ENCODE measurements at places on chromosomes 3 and 15.

DNA sequence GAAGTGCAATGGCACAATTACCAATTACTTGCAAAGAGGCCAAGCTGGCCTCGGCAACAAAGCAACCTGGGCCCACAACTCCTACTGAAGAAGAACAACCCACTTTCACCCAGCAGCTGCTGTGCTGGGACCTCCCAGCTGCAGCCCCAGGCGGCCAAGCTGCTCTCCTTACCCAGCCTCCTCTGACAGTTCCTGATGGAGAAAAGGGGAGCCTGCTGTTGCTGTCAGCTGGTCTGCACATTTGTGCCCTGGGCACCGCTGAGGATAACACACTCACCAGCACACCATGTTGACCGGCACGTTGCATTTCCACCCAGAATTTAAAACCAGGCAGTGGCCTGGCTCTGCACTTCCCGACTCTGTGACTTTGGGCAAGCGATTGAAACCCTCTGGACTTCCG lies 33.6 kb downstream of the SSUH2 start:
- DNase-seq: no peak

DNA sequence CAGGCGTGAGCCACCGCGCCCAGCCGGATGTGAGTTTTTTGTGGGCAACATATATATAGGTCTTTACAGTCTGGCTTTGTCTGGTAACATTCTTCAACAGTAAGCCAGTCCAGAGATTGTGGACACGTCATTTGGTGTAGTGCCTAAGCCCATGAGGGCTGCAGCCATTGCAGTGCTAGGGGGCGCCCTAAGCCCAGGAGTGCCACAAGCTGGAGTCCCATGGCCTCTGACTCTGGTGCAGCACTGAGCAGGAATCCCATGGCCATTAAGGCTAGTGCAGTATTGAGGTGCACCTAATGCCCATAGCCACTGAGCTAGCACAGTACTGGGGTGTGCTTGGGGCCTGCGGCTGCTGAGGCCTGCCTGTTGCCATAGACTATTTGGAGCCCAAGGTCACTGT lies 136.4 kb upstream of the NDN start:
- no peak for DNase-seq

- no peak for DNase-seq
These were observed 157.7 kb upstream of the PROK2 start for GRCh38 chr3:71942432-71943187.

- no peak for DNase-seq
These were observed 37.2 kb downstream of the PSTPIP1 start for GRCh38 chr15:77032052-77032646.

DNA sequence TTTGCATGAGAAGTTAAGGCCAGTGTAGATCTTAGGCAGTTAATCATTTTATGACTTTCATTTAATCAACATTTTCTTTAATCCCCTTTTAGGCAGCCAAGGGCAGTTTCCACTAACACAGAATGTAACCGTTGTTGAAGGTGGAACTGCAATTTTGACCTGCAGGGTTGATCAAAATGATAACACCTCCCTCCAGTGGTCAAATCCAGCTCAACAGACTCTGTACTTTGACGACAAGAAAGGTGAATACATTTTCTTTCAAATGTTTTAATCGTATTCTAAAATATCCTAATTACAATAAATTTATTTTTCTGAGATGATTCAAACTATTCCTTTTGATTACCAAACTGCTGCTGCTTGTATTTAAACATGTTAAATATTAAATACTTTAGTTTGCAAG lies 843.2 kb downstream of the CADM2 start:
- no peak for DNase-seq

GRCh38 chr3:195057716-195058115 lies 213.2 kb downstream of the XXYLT1 start:
- no peak for DNase-seq

- DNase-seq: no peak
These were observed 246.4 kb upstream of the TPRG1 start for GRCh38 chr3:188925376-188925775.

GRCh38 chr3:37694284-37694675 lies 167.4 kb upstream of the CTDSPL start:
- DNase-seq: no peak

DNA sequence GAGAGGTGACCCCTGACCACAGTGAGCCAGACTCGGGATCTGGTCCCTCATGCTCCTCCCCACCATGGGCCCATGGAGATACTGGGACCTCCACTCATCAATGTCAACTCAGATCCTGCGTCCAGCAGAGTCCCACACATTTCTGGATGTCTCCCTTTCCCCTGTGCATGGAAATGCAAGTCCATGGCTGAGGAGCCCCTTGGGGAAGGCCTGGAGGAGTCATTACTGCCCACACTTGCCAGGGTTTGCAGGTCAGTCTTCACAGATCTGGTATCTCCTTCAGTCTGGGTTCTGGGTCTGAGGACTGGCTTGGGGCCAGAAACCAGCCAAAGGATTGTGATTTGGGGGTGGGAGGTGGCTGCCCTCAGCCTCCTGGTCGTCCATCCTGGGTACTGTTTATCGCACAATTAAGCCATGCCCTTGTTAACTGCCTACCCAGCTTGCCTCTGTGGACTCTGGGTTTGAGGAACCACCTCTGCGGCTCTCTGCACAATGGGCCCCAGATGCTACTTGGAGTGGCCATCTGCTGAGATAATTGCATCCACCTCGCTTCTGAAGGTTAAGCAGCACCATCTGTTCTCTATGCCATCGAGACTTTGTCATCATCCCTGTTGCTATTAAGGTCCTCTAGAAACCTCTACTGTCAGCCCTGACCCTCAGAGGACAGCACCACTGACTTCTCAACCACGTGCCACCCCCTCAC lies 49.9 kb upstream of the KLF13 start:
- DNase-seq: no peak

- DNase-seq: no peak
These were observed 7.9 kb downstream of the SCN5A start for GRCh38 chr3:38641461-38642110.

- DNase-seq: no peak
These were observed 469.4 kb upstream of the ROBO2 start for GRCh38 chr3:76570436-76571057.

DNA sequence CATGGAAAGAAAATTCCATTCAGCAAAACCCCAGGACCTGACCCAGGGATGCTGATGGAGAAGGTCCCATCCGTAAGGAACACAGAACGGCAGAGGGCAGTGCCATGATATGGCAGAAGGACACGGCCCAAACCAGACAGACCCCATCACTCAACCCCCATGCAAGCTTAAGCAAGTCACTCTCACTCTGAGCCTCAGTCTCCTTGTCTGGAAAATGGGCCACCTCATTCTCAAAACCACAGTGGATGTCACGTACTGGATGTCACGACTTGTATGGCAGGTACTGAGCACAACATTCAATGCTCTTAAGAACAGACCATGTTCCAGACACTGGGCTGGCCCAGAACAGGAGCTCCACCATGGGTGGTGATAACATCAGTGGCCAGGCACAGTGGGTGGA lies 90.4 kb downstream of the NUP210 start:
- DNase-seq: no peak

DNA sequence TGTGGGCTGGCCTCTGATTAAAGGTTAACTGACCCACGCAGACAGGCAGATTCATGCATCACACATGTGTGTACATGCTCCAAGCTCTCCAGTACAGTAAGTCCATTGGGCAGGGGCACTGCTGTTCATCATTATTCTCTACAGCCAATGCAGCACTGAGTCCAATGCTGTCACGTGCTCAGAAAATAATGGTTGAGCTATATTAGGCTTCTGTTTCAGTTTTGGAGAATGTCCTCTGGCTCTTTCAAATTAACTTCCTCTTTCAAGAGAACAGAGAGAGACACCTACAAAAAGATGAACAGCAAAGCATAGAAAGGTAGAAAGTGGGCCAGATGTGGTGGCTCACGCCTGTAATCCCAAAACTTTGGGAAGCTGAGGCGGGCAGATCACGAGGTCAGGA lies 202.6 kb downstream of the MEX3B start:
- DNase-seq: no peak

GRCh38 chr3:39130026-39130425 lies 22.5 kb downstream of the TTC21A start:
- DNase-seq: no peak

DNA sequence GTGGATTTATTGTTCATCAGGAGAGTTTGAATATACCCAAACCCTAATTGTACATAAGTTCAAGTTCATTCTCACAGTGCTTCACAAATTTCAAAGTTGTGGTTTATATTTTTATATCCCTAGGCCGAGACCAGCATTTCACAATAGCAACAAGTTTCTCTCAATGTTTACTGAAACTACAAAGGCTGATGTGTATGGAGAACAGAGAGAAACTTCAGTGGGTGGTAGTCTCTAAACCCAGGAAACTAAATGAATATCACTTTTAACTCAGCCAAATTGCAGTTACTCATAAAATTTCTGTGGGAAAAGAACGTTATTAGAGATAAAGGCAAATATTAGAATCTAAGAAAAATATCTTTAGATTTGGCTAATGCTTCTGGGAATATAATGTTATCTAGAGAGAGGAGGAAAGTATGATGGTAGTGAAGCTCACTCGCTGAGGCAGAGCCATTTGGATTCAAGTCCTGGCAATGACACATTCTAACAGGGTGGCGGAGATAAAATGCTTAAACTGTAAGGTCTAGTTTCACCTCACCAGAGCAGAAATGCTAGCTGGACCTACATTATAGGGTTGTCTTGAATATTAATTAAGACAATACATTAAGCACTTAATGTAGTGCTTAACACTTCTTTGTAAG lies 514.8 kb downstream of the EPHA3 start:
- no peak for DNase-seq

DNA sequence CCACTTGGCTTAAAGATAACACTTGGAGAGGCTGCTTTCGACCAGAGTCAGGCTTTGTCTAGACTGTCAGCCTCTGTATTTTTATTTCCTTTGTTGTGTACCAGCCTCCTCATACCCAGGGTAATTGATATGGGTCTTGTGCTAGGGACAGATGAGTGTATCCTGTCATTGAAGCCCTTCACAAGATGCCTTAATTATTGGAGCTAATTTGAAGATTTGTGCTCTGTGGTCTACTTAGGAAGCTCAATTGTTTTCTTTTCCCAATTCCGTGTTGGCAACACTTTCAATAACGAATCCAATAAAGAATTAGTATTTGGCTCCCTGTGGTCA lies 60.5 kb upstream of the DPH6 start:
- no peak for DNase-seq

DNA sequence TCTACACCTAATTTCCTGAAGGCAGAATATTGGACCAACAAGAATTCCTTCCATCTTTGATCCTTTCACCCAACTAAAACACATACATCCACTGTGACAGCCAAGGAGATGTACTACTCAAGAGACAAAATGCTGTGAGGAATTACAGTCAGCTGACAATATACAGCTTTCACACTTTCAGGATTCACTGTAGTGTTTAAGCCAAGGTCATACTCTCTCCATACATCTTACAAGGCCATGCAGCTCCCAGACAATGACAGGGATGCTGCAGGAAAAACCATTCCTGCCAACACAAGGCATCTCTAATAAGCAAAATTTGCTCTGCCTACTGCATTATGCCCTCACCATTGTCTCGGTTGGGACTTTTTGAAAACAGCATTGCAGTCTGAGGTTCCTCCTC lies 170.7 kb downstream of the TBC1D5 start:
- no peak for DNase-seq

DNA sequence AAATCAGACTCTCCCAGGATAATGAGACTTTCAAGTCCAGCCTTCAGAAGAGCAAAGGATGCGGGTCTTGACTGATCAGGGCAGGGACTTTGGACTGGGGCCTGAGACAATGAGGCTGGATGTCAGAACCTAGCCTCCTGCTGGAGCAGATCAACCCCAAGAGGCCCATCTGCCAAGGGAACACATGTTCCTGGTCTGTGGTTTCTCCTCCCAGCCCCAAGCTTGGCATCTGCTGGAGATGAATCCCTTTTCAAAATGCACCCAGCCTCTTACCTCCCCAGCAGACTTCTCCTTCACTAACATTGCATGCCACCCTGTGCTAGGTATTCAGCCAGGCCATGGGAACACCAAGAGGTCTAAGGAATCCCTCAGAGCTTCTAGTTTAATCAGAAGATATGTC lies 43.7 kb upstream of the MFGE8 start:
- DNase-seq: no peak

DNA sequence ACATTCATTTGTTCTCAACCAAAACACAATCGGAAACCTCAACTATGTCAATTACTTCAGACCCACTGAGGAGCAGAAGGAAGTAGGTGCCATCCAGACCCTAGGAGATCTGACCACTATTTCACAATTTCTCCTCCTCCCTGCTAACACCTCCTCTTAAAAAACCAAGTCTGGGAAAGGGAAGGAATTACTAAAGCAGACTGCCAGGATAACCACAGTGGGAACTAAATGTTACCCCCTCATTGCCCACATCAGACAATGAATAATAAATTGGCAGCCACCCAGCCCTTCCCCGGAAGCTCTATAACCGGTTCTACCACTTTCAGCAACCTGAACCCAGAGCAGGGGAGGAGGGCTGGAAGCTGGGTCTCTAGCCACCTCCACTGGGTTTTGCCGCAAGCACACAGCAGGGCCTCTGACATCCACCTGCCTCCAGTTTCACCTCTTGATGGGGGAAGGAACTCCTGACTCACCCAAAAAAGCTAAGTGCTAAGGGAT lies 17.6 kb downstream of the C15orf62 start:
- DNase-seq: peak; percentile 69

GRCh38 chr15:29687204-29687815 lies 135.0 kb downstream of the TJP1 start:
- no peak for DNase-seq

GRCh38 chr15:74845208-74845568 lies 2.2 kb upstream of the ULK3 start:
- DNase-seq: no peak

- DNase-seq: no peak
These were observed 916 bp downstream of the IL17RD start for GRCh38 chr3:57164217-57164656.

- DNase-seq: no peak
These were observed 114.7 kb downstream of the ETFA start for GRCh38 chr15:76196269-76197231.

DNA sequence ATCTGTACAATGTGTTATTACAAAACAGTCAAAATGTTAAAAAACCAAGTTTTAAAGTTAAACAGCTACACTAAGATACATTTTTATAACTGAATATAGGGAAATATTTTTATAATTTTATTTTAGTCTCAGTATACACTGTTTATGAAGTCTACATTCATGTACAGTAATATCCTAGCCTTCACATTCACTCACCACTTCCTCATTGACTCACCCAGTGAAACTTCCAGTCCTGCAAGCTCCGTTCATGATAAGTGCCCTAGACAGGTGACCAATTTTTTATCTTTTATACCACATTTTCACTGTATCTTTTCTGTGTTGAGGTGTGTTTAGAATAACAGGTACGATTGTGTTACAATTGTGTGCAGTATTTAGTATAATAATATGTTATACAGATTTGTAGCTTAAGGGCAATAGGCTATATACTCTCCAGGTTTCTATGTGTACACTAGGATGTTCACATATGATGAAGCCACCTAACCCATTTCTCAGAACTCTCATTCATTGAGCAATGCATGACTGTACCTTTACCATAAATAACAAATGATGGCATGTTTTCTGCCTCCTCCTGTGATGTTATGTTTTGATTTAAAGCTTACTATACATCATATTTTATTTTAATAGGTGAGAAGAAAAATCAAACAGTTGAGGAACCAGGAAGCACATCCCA lies 388.4 kb upstream of the NDN start:
- no peak for DNase-seq

Data from activated CD4-positive, alpha-beta T cell treated with anti-CD3 and anti-CD28 coated beads, Interleukin-2, amount 50 U/mL, for 24 hours (primary cell).